ENCODE measurements at places on chromosomes 1 and 21.

DNA sequence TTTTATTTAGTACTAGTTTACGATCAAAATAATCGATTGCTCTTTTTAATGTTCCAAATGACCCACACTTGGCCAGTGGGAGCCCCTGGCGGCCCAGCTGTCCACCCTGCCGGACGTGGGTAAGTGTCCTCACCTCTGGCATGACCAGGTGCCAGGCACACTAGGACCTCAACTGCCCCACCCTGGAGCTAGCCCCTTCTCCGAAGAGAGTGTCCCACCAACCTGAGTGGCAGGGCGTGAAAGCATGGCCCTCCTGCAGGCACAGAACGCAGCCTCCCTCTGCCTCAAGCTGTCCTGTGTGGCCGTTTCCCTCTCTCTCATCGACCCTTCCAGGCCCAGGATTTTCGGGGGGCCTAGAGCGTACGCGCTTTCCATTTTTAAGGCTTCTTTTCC is 32.9 kb upstream of the AGPAT3 start:
- DNase-seq, result no peak

DNA sequence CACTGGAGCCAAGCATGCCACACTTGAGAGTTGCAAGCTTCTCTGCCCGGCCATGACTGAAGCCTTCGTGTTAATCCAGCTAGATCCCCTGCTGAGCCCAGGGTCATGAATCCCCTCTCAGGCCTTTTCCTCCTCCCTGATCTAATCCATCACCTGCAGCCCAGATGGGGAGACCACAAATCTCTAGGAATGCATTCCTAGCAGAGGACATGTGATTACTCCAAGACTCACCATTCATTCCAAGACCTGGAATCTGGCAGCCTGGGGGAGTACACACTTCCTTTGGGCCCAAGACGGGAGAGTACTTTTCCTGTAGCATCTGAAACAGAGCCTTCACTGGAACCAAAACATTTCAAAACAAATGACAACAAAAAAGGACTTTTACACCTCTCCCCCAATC is 269.3 kb upstream of the NFIA start:
- no peak for DNase-seq

DNA sequence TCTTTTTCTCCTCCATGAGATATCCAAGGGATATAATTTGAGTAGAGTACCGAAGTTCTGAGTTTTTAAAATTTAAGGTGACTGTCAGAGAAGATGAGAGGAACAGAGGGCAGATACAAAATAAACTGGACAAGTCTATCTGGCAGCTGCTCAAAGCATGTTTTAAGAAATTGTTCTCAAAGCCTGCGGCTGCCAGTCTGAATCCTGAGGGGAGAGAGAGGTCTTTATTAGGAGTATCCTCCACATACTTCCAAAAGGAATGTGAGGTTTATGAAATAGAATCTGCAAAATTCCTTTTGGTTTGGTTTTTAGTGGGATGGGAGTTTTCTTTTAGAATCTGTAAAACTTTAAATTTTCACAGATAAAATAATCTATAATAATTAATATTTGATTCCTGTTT is 41.3 kb downstream of the TTC13 start:
- DNase-seq, result no peak

GRCh38 chr1:109793089-109793485 is 29.4 kb upstream of the EPS8L3 start:
- no peak for DNase-seq

DNA sequence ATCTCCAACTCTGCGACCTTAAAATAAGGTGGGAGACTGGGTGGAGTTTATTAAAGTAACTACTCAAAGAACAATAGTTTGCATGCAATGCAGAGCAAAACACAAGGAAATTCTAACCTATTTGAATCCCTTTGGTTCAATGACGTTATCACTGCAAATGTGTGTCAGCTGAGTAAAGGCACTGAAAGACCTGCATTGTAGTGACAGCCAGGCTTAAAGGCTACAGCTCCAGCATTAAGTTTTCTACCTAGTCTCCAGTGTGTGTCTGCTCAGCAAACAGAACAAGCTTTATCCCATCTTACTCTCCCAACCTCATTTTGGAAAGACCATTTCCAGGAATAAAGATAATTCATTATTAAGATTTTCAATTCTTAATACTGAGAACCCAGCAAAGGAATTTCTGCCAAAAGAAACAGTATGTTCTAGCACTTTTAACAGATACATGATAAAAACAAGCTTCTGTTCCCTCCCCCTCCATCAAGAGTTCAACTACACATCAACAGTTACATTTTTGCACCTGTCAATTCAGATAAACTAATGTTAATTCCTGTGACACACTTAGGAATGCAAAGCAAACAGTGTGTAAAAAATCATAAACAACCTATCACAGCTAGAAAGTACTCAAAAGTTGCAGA is 14.2 kb downstream of the PTP4A2 start:
- no peak for DNase-seq

- DNase-seq, result no peak
Measured at GRCh38 chr1:108200687-108201051, 526 bp upstream of the SLC25A24 start.

DNA sequence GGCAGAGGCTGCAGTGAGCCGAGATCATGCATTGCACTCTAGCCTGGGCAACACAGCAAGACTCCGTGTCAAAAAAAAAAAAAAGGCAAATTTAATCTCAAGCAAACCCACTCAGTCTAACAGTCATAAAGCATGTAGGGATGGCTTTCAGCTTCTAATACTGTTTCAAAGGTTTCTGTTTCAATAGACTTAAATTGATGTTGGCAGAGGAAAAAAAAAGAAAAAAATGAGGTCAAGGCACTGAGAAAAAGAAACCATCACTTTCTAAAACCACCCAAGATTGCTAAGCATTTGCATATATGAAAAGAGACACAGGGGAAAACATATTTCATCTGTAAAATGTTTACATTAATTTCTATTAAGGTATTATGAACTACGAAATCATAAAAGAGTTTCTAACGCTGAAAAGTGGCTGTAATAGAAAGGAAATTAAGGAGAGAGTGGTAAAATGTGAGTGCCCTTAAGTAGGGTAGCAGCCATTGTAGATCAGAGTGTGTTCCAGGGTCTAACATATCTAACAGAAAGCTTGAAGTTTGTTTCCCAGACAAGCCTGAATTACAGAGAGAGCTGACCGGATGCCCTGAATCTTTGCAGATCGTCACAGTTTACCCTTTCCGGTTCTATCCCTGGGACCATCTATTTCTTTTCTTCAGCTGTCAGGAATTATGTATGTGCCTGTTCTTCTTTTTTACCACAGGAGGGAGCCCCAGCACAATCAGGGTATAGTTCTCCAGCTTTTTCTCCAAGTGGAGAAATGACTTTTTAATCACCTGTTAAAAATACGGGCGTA is 70.0 kb downstream of the PLD5 start:
- no peak for DNase-seq

DNA sequence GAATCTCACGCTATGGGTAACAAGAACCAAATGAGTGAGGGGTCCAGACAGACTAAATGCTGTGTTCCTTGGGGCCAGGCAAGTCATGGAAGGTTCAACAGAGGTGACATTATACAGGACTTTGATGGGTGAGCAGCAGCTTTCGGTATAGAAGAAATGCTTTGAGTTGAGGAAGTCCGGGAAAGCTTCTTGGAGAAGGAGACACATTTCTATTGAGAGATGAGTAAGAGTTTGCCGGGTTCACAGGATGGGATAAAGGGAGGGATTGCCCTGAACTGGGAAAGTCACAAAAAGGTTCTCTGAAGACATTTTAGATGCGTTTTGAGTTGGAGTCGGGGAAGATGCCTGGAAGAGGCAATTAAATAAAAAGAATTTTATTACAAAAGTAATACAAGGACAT is 580 bp upstream of the AZIN2 start:
- DNase-seq, result no peak

GRCh38 chr1:35863881-35864625 is 19.0 kb upstream of the AGO1 start:
- no peak for DNase-seq

DNA sequence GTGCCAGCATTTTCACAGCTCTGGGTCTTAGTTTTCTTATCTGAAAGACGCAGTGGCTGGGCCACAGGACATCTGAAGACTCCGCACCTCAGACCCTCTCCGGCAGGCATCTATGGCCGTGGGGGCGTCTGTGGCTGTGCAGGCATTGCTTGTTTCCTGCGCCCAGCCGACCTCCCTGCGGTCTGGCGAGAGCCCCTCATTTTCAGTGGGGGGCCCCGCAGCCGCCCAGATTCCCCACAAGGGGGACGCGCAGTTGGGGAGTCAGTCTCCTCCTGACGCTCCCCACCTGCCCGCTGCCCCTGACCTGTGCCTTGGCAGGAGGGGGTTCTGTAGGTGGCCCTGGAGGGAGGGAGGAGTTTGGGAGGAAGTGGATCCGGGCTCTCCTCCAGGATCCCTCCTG is 3.5 kb upstream of the TFF1 start:
- DNase-seq, result no peak

DNA sequence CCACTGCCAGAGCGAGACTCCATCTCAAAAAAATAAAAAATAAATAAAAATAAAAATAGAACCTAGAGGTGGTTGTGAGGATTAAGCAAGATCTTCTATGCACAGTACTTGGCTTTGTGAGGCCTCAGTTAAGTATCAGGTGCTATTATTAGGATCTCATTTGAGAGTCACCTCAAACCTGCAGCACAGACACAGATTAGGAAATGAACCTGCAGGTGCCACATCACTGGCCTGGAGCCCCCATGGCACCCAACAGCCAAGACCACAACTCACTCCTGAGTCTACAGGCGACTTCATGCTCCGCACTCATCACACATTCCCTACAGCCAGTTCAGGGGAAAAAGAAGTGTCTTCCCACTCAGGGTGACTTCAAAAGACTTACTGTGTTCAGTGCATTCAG is 176.8 kb downstream of the SLC45A1 start:
- no peak for DNase-seq

- no peak for DNase-seq
Measured at GRCh38 chr1:44089371-44090048, 29.1 kb upstream of the KLF17 start.

- no peak for DNase-seq
Measured at GRCh38 chr21:32403201-32403777, 9.2 kb upstream of the EVA1C start.

- no peak for DNase-seq
Measured at GRCh38 chr21:44615466-44615865, 3.6 kb downstream of the KRTAP10-8 start.

GRCh38 chr1:205279986-205280385 is 41.6 kb downstream of the NUAK2 start:
- no peak for DNase-seq

DNA sequence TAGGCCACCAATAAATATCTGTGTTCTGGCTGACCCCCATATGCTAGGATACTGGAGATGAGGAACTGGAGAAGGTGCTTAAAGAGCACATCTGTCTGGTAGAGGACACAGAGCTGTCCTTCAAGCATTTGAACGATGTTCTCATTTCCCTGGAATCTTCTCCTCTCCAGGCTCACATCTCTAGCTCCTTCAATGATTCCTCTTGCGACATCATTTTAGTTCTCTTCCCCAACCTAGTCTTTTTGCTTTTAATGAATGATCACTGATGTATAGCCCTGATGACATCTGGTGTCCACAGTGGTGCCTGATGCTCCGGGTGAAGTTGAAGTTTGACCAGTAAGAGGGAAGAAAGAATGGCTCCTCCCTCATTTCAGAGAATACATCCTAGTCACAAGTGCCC is 80.8 kb upstream of the UBE2U start:
- no peak for DNase-seq

DNA sequence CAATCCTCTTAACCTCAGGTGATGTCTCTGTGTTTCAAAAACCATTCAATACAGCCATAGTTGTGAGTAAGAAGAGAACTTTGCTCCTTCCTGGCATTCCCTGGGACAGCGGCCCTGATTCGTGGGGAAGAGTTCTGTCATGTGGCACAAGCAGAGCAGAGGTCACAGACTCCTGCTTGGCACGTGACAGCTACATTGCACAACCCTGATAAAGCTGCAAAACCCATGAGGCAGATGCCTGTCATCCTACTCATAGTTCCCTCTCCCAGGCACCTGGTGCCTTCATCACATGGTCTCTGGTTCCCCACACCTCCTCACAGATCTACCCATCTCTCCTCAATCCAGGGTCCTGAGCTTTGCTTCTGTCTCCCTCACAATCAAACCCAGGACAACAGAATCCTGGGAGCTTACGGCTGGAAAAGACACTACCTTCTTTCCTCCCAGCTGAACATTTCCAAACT is 70.8 kb downstream of the PLPP3 start:
- DNase-seq, result no peak

DNA sequence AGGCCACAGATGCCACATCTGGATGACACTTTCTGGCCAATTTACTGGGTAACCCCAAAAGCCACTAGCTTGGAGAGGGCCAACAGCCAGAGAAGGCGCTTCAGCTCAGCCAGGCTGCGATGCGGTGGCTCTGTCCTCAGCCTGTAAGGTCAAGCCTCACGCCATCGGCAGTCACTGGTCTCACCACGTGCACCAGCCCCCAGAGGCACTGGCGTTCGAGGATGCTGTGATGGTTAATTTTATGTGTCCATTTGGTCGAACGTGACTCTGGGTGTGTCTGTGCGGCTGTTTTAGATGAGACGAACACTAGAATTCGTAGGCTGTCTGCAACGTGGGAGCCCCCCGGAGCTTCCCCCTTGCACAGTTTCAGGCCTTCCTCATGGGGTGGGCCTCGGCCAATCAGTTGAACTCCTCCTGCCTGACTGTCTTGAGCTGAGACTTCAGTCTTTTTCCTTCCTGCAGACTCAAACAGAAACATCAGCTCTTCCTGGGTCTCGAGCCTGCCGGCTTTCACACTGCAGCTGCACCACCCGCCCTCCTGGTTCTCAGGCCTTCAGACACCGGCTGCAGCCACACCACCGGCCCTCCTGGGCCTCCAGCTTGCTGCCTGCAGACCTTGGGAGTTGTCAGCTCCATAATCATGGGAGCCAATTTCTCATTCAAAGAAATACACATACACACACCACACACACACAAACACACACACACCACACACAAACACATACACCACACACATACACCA is 41.6 kb upstream of the SLC45A1 start:
- no peak for DNase-seq

DNA sequence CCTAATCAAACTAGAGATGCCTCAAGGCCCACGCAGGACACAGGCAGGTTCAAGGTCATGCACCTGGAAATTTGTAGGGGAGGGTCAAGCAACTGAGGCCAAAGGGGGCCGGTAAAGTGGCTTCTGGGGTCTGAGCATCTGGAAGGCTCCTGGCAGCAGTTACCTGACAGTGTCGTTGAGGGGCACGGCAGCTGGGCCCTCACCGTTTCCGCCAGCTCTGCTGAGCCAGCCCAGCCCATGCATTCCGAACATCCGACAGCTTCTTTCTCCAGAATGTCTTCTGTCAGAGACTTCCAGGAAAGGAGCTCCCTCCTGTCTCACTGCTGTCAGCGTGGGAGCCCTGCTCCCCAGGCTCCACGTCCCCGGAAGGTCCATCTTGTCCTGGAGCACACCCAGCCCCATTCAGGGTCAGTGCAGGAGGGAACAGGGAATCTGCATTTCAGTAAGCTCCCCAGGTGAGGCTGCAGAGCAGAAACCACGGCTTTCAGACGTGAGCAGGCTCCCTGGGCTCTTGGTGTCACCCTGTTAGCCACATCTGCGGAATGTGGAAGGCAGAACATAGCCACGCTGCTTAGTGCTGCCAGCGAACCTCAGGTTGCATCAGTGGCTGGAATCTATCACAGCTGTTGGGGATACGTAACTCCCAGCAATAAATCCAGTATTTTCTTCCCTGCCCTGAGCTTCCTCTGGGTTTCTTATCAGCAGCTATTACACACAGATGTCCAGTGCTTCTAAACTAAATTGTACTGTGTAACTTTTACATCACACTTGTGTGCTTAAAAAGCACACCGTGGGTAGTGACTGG is 36.3 kb upstream of the FAM3B start:
- DNase-seq, result no peak

GRCh38 chr1:34265396-34265795 is 88.7 kb downstream of the C1orf94 start:
- DNase-seq, result no peak
